ENCODE measurements at places on chromosomes 6 and 20.

DNA sequence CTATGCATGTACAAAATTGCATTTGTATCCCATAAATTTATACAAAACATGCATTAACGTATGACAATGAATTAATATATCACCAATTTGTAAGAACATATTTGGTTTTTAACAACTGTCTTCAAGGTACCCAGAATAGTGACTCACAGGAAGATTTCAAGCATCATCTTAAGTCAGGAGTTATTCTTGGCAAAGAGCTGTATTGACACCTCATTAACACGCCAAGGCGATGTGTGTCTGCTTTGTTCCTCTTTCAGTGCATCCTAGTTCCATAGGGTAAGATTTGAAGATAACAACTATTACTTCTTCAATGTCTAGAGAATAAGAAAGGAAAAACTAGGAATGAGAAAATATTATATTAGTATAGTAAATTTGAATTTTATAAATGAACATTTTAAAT lies 35.8 kb upstream of the TPD52L1 start:
- no peak for DNase-seq

DNA sequence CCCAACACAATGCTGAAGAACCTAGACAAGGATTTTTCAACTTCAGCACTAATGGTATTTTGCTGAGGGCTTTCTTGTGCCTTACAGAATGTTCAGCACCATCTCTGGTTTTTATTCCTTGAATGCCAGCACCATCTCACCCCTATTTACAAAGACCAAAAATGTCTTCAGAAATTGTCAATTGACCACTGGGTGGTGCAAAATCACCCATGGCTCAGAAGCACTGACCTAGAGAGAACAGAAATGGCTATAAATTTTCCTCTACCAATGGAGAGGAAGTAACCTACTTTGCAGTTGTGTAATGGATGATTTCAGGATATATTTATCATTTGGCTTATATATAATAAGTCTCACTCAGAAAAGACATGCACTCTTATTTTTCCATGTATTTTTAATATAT lies 431.0 kb upstream of the IRAK1BP1 start:
- no peak for DNase-seq

- no peak for DNase-seq
Observed at GRCh38 chr20:15814911-15815310, 758.3 kb downstream of the KIF16B start.

DNA sequence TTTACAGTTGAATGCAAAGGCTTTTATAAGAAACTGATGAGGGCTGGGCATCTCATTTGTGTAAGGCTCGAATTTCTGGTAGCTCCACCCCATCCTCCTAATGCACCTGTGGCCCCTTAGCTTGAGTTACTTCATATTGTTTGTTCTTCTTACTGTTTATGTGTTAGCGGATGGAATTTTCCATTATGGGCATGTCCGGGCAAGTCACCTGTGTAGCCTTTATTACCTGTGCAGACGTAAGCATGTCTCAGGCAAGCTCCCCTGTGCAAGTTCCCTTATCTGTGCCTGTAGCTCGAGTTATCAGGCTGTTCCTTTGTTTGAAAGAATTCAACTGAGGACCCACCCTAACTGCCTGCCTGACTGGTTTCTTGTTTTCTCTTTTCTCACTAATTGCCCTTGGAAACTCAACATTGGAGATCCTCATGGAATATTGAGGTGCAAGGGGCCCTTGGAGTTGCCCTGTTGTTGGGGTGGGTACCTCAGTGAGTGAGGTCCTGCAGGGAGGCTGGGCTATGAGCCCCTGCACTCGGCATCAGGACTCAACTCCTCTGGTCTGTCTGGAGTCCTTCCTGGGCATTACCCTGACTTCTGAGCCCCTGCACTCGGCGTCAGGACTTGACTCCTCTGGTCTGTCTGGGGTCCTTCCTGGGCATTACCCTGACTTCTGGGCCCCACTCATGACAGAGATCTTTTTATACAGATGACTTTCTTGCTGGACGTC lies 207.9 kb upstream of the SULF2 start:
- no peak for DNase-seq

GRCh38 chr6:151757506-151757955 lies 50.0 kb upstream of the ESR1 start:
- DNase-seq: no peak

- DNase-seq: no peak
Observed at GRCh38 chr6:1170794-1171193, 141.1 kb upstream of the FOXQ1 start.

Measured in activated T-cell treated with anti-CD3 and anti-CD28 coated beads for 1 hour (primary cell).